ENCODE measurements at places on chromosomes 5 and 9.

- DNase-seq = no peak
Observed at GRCh38 chr9:98838155-98838867, 30.8 kb downstream of the GALNT12 start.

DNA sequence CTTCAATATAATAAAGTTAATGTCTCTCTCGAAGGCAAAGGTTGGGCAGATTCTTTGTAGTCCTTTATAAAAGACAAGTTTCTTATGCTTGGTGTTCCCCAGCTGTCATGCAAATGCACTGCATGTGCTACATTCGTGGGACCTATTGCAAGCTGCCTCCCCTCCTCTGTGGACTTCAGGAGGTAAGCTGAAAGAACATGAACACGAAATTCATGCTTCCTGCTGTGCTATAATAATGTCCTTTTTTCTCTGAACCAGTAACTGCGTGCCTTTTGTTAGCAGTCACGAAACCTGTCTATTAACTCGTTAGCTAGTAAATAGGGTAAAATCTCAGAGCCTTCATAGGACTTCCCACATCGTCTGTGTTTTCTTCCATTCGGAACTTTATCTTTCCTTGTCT lies 363.5 kb downstream of the CDH9 start:
- DNase-seq = no peak

- no peak for DNase-seq
Observed at GRCh38 chr9:93164085-93164484, 19.9 kb upstream of the WNK2 start.

- no peak for DNase-seq
Observed at GRCh38 chr5:41191249-41191648, 22.1 kb downstream of the C6 start.

- no peak for DNase-seq
Observed at GRCh38 chr9:102047549-102047948, 309.1 kb upstream of the GRIN3A start.

GRCh38 chr5:142074006-142074405 lies 34.6 kb upstream of the NDFIP1 start:
- DNase-seq = no peak

- DNase-seq = peak; percentile 49
Observed at GRCh38 chr9:35521708-35522107, 31.8 kb downstream of the RUSC2 start.

DNA sequence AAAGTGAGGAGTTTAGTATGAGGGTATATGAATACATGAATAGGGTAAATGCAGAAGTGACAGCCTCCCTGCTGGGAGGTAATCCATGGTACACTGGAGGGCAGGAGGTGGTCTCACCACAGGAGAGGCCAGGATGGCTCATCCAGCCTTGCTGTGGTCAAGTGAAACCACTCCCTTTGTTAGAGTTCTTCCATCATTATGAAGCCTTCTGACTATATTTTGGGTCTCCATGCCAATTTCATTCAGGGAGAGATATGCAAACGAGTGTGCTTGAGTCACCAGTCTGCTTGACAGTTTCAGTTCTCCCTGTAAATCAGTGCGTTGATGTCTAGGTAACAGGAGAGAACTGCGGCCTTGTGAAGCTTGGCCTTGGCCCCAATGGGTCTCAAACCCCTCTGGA lies 16.4 kb downstream of the PPP3R2 start:
- no peak for DNase-seq

- no peak for DNase-seq
Observed at GRCh38 chr9:36746415-36746814, 173.7 kb downstream of the MELK start.

DNA sequence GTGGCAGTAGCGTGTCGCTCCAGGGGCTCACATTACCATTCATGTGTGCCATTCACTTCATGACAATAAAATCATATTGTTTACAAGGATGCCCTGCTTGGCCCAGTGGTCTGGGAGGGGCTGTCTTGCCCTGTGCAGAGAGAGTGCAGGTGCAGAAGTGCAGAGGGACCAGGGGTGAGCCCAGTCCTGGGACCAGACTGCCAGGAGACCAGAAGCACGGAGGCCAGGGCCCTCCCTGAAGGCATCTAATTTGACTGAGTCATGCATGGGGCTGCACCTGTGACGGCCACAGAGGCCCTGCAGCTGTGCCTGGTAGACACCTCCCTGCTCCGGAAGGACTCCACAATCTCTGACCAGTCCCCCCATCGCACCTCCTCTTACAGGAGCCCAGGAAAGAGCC lies 164.4 kb upstream of the FOXD4L5 start:
- DNase-seq = no peak

DNA sequence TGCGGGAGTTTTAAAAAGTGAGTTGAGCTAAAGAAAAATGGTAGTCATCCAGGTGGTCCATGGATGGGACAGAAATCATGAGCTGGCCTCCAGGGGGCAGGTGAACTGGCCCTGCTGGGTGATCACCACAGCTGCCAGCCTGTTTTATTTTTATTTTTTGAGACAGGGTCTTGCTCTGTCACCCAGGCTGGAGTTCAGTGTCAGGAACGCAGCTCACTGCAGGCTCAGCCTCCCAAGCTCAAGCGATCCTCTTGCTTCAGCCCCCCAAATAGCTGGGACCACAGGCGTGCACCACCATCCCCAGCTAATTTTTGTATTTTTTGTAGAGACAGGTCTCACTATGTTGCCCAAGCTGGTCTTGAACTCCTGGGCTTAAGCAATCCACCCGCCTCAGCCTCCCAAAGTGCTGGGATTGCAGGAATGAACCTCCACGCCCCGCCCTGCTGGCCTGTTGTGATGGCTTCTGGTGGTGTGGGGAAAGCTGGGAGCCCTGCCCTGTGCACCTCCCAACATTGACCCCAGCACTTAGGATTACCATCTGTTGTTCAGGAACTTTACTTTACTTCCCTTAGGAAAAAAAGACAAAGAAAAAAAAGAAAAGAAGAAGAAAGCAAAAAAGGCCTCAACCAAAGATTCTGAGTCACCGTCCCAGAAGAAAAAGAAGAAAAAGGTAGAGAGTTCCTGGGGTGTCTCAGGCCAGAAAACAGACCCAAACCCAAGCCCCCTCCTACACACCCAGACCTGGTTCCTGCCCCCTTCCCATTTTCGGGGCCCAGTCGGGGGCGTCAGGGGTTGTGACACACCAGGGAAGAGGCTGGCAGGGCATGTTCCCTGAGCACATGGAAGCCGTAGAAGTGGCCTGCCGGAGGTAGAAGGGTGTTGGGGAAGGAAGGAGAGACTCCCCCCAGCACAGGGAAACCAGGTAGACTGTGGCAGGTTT lies 14.7 kb downstream of the CD74 start:
- DNase-seq = no peak
